ENCODE measurements at places on chromosomes 16 and 17.

DNA sequence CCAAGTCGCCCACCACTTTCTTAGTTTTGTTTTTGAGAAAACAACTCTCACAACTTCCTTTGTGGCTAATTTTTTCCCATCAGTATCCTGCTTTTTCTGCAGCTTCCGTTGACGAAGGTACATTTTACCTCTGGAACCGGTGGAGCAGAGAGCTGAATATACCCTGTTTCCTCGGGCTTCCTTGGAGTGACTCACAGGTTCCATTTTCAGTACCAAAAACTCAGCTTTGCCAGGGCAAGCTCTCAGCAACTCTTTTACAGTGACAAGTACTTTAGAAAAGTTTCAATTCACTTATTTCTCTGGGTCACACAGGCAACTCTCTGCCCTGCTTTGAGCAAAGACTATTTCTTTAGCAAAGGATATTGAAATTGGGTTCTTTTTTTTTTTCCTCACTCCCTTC lies 318.9 kb downstream of the SNX29 start:
- DNase-seq, result no peak

GRCh38 chr16:73048292-73049080 lies 558 bp upstream of the ZFHX3 start:
- no peak for DNase-seq

DNA sequence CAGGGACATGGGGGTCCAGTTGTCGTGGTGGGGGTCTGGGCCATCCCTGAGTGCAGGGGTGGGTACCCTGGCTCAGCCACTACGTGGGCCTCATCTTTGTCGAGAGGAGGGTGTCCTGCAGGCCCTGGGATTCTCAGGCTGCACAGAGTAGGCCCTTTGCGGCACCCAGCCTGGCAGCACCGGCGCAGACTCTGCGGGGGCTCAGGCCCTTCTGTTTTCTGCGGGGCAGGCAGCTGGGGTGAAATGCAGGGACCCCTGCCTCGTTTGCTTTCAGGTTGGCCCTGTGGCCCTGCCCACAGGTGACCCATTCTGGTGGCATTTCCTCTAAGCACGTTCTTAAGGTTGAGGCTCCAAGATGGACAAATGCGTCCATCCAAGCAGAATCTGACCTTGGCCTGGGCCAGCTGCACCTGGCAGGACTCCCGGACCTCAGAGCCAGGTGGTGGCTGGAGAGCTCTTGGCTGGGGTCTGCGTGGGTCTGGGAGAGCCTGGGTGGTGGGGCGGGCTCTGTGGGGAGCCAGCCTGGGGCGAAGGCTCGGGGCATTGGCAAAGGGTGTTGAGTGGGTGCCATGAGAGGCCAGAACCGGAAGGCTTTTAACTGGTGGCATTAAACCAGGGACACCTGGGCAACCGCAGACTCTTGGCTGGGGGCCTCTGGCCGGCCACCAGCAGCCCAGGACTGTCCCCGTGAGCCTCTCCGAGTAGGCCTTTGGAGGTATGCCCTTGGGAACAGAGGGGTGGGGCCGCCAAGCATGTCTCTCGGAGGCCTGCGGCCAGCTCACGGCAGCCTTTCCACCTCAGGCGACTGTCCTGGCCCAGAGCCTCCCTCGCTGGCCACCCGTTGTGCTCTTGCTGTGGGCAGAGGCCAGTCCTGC lies 16.9 kb downstream of the PRSS27 start:
- no peak for DNase-seq

GRCh38 chr16:30937692-30938091 lies 11.2 kb upstream of the ORAI3 start:
- DNase-seq, result no peak

- DNase-seq, result no peak
Measured at GRCh38 chr17:13403982-13404946, 197.5 kb downstream of the HS3ST3A1 start.

DNA sequence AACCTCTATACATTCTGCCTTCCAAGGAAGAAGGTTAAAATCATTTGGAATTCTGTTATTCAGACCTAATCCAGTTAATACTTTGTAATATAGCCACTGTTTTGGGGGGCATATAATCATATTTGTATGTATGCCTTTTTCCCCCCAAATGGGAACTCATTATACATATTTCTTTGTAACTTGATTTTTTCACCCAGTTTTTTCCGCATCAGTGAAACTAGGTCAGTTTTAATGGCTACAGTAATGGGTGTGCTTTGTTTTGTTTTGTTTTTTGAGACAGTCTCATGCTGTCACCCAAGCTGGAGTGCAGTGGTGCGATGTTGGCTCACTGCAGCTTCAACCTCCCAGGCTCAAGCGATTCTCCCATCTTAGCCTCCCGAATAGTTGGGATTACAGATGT lies 54.9 kb downstream of the WWP2 start:
- DNase-seq, result no peak

DNA sequence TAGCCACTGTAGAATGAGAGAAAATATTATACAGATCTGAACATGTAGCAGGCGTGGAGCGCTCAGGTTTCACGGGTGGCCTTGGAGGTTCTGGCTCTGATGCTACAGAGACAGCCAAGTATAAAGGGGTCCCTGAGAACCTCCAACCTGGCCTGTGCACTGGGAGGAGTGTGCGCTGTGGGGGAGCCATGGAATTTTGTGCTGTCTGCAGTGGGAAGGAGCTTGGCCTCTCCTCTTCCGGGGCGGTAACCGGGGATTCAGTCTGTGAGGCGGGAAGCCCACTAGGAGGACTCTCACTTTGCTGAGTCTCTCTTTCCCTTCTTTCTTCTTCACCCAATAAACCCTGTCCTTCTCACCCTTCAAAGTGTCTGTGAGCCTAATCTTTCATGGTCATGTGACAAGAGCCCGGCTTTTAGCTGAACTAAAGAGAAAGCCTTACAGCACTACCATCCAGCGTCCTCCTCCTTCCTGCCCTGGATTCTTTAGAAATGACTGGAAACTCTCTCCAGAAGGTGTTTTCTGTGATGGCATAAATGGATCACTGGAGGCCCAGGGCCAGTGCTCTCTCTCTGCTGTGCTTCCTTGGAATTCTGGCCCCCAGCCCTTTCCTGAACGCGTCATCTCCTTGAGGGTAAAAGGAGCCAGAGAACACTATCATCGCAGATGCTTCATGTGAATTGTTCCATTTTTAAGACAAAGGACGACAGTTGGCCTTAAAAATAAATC lies 232.1 kb upstream of the CACNG5 start:
- DNase-seq, result no peak

GRCh38 chr17:35148144-35148543 lies 527 bp downstream of the UNC45B start:
- DNase-seq, result no peak

GRCh38 chr16:87585442-87586200 lies 16.7 kb upstream of the JPH3 start:
- no peak for DNase-seq

GRCh38 chr16:15592324-15592723 lies 50.6 kb downstream of the MARF1 start:
- peak; percentile 23 for DNase-seq

DNA sequence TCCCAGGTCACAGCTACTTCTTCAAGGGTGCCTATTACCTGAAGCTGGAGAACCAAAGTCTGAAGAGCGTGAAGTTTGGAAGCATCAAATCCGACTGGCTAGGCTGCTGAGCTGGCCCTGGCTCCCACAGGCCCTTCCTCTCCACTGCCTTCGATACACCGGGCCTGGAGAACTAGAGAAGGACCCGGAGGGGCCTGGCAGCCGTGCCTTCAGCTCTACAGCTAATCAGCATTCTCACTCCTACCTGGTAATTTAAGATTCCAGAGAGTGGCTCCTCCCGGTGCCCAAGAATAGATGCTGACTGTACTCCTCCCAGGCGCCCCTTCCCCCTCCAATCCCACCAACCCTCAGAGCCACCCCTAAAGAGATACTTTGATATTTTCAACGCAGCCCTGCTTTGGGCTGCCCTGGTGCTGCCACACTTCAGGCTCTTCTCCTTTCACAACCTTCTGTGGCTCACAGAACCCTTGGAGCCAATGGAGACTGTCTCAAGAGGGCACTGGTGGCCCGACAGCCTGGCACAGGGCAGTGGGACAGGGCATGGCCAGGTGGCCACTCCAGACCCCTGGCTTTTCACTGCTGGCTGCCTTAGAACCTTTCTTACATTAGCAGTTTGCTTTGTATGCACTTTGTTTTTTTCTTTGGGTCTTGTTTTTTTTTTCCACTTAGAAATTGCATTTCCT lies 3.4 kb upstream of the LPCAT2 start:
- no peak for DNase-seq

GRCh38 chr16:75265911-75266701 lies 14.7 kb upstream of the BCAR1 start:
- DNase-seq, result no peak

Data from activated T-cell treated with anti-CD3 and anti-CD28 coated beads, Interleukin-2, amount 50 U/mL, for 4 hours (primary cell).